A172 (cell line): ENCODE measurements at places on chromosomes 1 and 21. TPM values are rescaled to one million over a fixed set of nuclear protein-coding genes. Genes with fewer than 3 reads are reported as not detected.

Gene GPATCH2
- total RNA-seq: 31.5 and 32.7 TPM in 2 replicates

DNA sequence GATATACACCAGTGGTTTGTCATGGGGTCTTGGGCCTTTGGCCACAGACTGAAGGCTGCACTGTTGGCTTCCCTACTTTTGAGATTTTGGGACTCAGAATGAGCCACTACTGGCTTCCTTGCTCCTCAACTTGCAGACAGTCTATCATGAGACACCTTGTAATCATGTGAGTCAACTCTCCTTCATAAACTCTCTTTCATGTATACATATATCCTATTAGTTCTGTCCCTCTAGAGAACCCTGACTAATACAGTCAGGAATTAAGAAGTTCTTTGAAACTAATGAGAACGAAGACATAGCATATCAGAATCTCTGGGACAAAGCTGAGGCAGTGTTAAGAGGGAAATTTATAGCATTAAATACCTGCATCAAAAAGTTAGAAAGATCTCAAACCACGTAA lies 110.8 kb downstream of the SLC5A9 start:
- DNase-seq: no peak

Gene RNASEL
- total RNA-seq: 14.6 and 16.7 TPM in 2 replicates

DNA sequence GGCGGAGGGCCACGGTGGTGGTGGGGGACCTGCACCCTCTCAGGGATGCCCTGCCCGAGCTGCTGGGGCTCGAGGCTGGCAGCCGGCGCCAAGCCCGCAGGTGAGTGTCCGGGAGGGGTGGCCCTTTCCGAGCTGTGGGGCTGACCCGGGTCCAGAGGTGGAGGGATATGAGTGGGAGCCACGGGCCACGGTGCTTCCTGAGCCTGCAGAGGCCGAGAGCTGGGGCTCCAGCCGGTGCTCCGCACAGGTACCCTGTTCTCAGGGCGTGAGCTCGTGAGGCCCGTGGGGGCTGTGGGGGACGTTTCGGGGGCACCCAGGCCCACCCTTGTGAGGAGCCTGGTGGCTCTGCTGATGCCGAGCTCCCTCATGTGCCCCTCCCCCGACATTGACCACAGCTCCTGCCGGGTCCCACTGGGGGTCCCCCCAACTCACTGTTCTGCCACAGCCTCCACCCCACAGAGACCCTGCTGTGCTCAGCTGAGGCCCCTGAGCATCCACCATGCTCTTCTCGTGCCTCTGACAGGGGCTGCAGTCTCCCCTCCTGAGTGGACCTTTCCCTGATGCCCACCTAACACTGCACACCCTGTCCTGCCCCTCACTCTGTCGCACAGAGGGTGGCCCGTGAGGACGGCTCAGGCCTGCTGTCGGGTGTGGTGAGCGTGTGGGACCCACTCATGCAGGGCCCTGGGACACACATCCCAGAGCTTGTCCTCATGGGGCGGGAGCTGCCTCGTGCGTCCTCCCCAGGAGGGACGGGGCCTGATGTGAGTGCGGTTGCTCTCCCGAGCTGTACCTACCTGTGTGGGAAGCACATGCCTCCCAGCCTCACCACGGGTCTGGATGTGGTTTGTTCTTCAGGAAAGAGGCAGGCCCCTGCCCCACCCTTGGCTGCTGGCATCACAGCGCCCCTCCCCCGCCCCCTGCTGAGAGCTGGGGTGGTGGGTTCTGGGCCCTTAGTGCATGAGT lies 27.5 kb downstream of the SLX9 start:
- no peak for DNase-seq
